ENCODE measurements at places on chromosomes 1 and 21. TPM values are rescaled to one million over a fixed set of nuclear protein-coding genes. Genes with fewer than 3 reads are reported as not detected.

DNA sequence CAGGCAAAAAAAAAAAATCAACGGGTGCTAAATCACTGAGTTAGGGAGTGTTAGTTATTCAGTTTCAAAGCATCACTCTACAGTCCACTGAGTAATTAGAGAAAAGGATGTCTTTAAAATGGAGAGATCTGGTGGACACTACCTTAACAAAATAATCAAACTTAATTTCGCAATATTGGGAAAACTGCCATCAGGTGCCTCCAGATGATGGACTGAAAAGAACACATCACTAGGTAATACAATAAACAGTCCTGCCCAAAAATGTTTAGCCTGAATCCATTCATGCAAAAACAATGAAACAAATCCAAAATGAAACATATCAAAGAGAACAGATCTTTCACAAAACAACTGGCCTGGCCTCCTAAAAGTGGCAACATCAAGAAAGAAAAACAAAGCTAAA is 54.1 kb downstream of the ENAH start:
- no peak for DNase-seq

DNA sequence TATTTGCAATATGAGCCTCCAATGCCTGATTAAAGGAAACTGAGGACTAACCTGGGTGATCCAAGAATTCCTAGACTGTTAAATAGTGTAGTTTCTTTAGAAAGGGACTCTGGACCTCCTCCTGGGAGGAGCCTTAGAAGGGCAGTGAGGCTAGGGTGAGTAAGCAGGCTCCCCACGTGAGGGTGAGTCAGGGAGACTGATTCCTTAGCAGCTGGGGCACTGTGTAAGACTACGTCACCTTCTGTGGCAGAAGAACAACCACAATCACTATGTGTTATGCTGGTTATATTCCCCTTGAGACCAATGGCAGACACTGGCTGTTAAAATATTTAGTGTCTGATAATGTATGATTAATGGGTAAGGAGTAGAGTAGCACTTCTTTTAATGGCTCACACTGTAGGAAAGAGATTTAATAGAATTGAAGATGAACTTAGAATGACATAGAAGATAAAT is 53.3 kb upstream of the SYT14 start:
- DNase-seq = no peak

- no peak for DNase-seq
Observed at GRCh38 chr21:45309987-45310381, 22.3 kb upstream of the POFUT2 start.

- no peak for DNase-seq
Observed at GRCh38 chr1:186102547-186103148, 272.4 kb downstream of the TPR start.

DNA sequence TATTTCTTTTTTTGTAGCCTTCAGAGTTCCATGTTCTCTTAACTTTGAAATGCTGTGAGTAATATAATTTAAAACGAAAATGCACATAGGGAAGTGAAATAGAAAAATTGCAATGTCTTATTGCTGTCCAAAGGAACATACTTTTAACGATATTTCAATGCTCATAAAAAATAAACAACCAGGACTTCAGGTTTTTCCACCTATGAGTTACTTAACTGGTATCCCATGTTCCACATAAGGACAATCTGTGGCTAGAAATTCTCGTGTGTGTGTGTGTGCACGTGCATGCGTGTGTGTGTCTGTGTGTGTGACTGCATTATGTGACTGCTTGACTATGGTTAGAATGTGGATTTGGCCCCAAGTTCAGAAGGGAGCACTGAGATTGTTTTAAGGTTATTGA is 200.8 kb upstream of the ADGRL4 start:
- no peak for DNase-seq

DNA sequence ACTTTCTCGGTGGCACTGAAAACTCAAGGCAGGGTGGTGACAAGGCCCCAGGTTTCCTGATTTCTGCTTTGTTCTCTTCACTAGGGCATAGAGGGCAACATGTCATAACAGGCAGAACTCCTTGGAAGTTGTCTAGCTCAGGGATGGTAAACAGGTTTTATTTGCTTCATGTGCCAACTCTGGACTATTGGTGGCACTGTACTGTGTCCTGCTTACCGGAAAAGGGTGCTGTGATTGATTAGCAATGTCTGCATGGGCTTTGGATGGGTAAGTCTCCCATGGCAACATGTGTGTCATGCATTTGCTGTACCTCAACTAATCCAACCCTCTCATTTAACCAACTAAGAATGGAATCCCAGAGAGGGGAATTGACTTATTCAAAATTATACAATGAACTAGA is 70.7 kb upstream of the USP24 start:
- no peak for DNase-seq

GRCh38 chr21:45421071-45421845 is 16.3 kb downstream of the COL18A1 start:
- DNase-seq = no peak

GRCh38 chr1:153024413-153024812 is 6.6 kb upstream of the SPRR1B start:
- no peak for DNase-seq

DNA sequence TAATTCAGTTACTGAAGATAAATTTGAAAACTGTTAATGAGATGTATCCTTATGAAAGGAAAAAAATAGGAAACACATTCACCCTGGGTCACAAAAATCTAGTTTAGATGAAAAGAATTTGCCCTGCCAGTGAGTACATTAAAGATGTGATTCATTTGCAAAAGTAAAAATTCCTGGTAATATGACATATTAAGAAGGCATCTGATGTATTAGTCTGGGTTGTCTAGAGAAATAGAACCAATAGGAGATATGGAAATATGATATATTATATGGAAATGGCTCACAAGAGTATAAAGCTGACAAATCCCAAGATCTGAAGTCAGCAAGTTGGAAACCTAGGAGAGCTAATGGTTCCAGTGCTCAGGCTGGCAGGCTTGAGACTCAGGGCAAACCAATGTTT is 153.8 kb downstream of the MRPL39 start:
- no peak for DNase-seq

GRCh38 chr21:31078796-31079195 is 40.5 kb upstream of the KRTAP19-8 start:
- no peak for DNase-seq

GRCh38 chr1:181032535-181032934 is 1.2 kb upstream of the MR1 start:
- DNase-seq = no peak

DNA sequence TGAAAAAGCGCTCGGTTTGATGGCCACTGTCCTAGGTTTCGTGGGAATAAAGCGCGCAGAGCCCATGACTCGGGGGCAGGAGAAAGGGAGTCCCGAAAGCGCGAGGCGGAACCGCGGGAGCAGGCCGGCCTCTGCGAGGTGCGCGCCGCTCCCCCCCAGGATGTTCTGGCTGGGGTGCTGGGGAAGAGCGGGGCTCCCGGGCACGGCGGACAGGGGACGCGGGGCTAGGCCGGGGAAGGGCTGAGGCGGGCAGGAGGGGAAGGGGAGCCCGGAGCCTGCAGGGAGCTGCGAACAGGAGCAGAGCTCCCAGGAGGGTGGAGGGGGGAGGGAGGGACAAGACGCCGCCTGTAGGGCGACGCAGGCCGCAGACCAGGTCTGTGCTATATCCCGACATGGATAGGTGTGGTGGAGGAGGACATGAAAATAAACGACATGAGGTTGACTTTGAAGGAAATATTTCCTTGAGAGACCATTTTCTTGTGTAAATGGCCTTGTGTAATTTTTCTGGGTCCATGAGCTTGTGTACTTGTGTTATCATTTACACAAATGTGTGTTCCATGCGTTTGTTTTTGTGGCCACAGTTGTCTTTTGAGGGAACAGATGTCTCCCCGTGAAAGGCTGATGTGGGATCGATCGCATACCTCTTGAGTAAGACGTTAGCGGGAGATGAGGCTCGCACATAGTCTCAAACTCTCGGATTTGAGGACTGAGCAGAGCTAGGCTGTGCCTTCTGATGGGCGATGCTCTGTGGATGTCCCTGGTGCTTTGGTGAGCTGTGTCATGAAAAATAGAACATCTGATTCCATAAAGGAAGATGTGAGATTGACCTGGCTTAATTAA is 1.3 kb downstream of the PCNT start:
- no peak for DNase-seq

- DNase-seq = no peak
Observed at GRCh38 chr1:31593136-31593665, 16.9 kb downstream of the TINAGL1 start.

- no peak for DNase-seq
Observed at GRCh38 chr1:160177231-160177630, 13.1 kb upstream of the CASQ1 start.

DNA sequence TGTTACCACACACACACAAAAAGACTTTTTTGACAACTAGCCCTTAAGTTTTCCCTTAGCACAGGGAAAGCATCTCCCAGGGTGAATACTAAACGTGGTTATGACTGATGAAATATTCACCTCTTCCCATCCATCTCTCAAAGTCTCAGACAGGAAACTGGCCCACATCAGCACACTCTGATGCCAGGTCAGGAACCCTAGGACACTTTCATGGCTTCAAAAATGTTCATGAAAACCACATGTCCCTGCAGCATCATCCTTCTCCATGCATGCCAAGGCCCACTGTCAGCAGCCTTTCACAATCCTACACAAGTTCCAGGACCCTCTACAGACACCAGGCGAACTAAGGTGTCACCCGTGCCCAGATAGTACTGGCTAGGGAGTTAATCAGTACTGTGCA is 68.7 kb downstream of the DNTTIP2 start:
- DNase-seq = no peak

DNA sequence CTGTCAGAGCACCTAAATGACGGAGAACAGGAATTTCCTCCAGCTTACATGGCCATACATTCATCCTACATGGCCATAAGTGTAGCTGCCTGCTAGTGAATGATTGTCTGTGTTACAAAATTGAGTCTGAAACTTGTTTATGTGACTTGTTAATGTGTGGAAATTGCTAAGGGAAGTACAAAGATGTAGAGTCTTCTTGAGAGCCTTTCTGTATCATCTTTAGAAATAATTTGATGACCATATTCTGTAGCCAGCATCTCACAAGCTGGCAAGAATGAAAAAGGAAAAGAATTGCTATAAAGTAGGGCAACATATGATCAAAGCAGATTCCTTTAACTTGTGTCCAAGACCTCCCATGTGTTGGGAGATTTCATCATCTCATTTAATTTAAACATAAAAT is 339.2 kb upstream of the LRRC7 start:
- DNase-seq = no peak

- no peak for DNase-seq
Observed at GRCh38 chr1:201022493-201022819, 1.1 kb downstream of the KIF21B start.

GRCh38 chr1:66778969-66779368 is 22.1 kb downstream of the INSL5 start:
- DNase-seq = no peak

GRCh38 chr21:38499296-38499695 is 1.0 kb upstream of the ERG start:
- no peak for DNase-seq

- no peak for DNase-seq
Observed at GRCh38 chr1:10498231-10498630, 23.5 kb downstream of the PEX14 start.

DNA sequence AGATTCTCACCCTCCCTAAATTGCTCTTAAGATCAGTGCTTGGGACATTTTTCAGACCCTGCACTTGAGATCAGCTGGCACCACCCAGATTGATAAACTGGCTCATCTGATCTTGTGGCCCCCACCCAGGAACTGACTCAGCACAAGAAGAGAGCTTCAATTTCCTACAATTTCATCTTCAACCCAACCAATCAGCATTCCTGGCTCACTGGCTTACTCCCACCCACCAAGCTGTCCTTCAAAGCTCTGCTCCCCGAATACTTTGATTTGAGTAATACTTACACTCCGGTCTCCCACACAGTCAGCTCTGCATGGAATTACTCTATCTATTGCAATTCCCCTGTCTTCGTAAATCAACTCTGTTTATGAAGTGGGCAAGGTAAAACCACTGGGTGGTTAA is 461.9 kb upstream of the RGS18 start:
- no peak for DNase-seq

GRCh38 chr1:157691285-157691920 is 9.2 kb downstream of the FCRL3 start:
- DNase-seq = no peak

GRCh38 chr1:115447672-115448071 is 109.6 kb upstream of the NGF start:
- DNase-seq = no peak

- no peak for DNase-seq
Observed at GRCh38 chr1:57976216-57976615, 552.4 kb upstream of the DAB1 start.

- DNase-seq = no peak
Observed at GRCh38 chr1:31376375-31377134, 3.7 kb upstream of the FABP3 start.

GRCh38 chr1:222956601-222957000 is 141.8 kb downstream of the DISP1 start:
- DNase-seq = no peak

DNA sequence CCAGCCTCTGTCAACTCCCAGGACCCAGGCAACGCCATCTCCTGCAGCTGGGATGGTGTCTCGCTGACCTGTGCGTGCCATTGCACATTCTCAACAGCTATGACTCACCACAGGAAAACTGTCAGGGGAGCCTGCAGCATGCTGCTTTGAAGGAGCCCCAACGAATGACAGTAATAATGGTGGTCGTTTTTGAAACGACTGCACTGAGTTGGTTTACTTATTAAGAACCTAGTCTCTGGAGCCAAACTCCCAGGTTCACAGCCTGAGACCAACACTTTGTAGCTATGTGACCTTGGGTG is 21.6 kb downstream of the TCEA3 start:
- DNase-seq = no peak

DNA sequence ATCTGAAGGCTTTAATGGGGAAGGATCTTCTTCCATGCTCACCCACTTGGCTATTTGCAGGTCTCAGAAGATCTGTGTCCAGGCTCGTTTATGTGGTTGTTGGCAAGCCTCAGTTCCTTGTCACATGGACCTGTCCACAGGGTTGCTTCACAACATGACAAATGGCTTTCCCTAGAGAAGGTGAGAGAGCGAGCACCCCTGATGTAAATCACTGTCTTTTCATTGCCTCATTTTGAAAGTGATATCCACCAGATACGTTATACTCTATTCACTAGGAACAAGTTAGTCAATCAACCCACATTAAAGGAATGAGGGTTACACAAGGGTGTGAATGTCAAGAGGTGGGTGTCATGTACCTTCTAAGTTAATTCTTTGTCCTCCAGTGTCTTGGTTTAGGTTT is 433.3 kb downstream of the RPS6KC1 start:
- no peak for DNase-seq

Gene CELA3B
- total RNA-seq = not detected

Gene SERPINC1
- not detected for total RNA-seq

Gene KIRREL1
- total RNA-seq = 0.04 TPM

Gene LPAR3
- total RNA-seq = 1.1 TPM

Gene ZFP69B
- 5.9 TPM for total RNA-seq

Gene C1orf141
- not detected for total RNA-seq

Gene CELA2B
- total RNA-seq = not detected

Gene ADORA1
- total RNA-seq = not detected

Gene LCE2A
- total RNA-seq = not detected

Gene TFAP2E
- 1.0 TPM for total RNA-seq

Gene CELF3
- total RNA-seq = not detected

Gene TP73
- 0.49 TPM for total RNA-seq

Gene SHISAL2A
- 15.7 TPM for total RNA-seq

Gene SNRNP40
- 120 TPM for total RNA-seq

Gene NT5C1A
- not detected for total RNA-seq
